ENCODE measurements at places on chromosomes 12 and 14. TPM values are rescaled to one million over a fixed set of nuclear protein-coding genes. Genes with fewer than 3 reads are reported as not detected.

KCNA5 gene
- total RNA-seq, result not detected

ZDHHC22 gene
- total RNA-seq, result not detected

ACOT6 gene
- not detected for total RNA-seq

GYS2 gene
- total RNA-seq, result not detected

KRT2 gene
- total RNA-seq, result not detected

DNAI7 gene
- total RNA-seq, result 0.29 TPM

NYNRIN gene
- 1.9 TPM for total RNA-seq

TMPRSS12 gene
- total RNA-seq, result not detected

E2F7 gene
- 13.0 TPM for total RNA-seq

SMAGP gene
- 29.7 TPM for total RNA-seq

CCDC177 gene
- total RNA-seq, result not detected

NID2 gene
- total RNA-seq, result 0.22 TPM

GDF11 gene
- total RNA-seq, result 15.7 TPM

DBX2 gene
- not detected for total RNA-seq

RD3L gene
- total RNA-seq, result not detected

POTEM gene
- not detected for total RNA-seq

GALNT9 gene
- total RNA-seq, result not detected

TMEM260 gene
- 6.8 TPM for total RNA-seq

CCDC196 gene
- not detected for total RNA-seq

GALNT8 gene
- total RNA-seq, result not detected

ARHGEF40 gene
- total RNA-seq, result 4.6 TPM

CD27 gene
- total RNA-seq, result 0.24 TPM

SERPINA3 gene
- 2.3 TPM for total RNA-seq

VAMP1 gene
- total RNA-seq, result 4.2 TPM

PAH gene
- total RNA-seq, result 0.31 TPM

MDGA2 gene
- not detected for total RNA-seq

ISCA2 gene
- total RNA-seq, result 20.3 TPM

RASAL1 gene
- 0.16 TPM for total RNA-seq

Measured in K562 (cell line).